ENCODE measurements at places on chromosomes 4 and X.

GRCh38 chr4:143406523-143406922 lies 69.8 kb downstream of the GAB1 start:
- peak; percentile 54 for DNase-seq

GRCh38 chr4:156662921-156663320 lies 308.7 kb downstream of the PDGFC start:
- peak; percentile 39 for DNase-seq

- DNase-seq: no peak
Observed at GRCh38 chr4:61427099-61427817, 227.1 kb downstream of the ADGRL3 start.

DNA sequence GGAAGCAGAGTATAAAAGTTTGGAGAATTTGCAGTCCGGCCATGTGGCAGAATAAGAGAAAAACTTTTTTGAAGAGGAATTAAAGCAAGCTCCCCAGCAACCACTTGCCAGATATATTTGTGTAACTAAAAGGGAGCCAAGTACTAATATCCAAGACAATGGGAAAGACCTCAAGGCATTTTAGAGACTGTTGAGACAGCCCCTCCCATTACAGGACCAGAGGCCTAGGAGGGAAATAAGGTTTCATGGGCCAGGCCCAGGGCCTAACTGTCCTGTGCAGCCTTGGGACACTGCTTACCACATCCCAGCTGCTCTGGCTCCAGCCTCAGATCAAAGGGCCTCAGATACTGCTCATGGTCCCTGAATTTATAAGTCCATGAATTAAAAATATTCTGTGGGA lies 659.4 kb downstream of the PCDH19 start:
- DNase-seq: no peak

- DNase-seq: no peak
Observed at GRCh38 chr4:131441004-131441688, 1707.9 kb upstream of the PCDH10 start.

DNA sequence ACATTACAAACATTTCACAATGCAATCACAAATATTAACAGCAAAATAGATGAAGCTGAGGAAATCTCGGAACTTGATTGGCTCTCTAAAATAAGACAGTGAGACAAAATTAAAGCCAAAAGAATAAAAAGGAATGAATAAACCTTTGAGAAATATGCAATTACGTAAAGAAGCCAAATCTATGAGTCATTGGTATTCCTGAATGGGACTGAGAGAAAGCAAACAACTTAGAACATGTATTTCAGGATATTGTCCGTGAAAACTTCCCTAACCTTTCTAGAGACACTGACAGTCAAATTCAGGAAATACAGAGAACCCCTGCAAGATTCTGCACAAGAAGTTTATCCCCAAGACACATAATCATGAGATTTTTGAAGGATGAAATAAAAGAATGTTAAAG lies 48.4 kb upstream of the SPANXN2 start:
- DNase-seq: no peak

GRCh38 chr4:11514779-11515419 lies 86.2 kb upstream of the HS3ST1 start:
- no peak for DNase-seq
